IMR-90 (cell line): ENCODE measurements at places on chromosomes 3 and 15.

DNA sequence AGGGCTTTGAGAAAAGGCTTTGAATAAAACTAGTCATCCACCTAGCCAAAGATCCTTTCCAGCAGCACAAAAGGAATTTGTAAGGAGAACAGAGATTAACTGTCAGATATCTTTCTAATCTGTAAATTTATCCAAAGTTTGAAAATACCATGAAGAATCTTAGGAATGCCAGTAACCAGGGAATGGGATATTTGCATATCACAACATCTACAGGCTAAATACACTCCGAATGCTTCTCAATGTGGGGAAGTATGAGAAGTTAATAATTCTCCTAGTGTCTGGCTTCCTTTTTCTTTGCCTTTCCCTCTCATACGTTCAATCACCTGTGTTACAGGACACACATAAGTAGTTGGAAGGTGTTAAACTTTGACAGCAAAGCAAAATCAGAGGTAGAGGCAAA lies 7.8 kb downstream of the ANAPC13 start:
- DNase-seq = no peak

- no peak for DNase-seq
These were observed 243.3 kb upstream of the TBL1XR1 start for GRCh38 chr3:177440456-177441104.

GRCh38 chr15:78360367-78360801 lies 20.2 kb downstream of the CRABP1 start:
- no peak for DNase-seq

GRCh38 chr3:122343654-122344053 lies 18.6 kb downstream of the CSTA start:
- peak; percentile 19 for DNase-seq

- DNase-seq = no peak
These were observed 41.1 kb downstream of the LARP6 start for GRCh38 chr15:70812827-70813364.

GRCh38 chr15:43518197-43518761 lies 871 bp downstream of the MAP1A start:
- peak; percentile 63 for DNase-seq

GRCh38 chr3:195267096-195267495 lies 3.9 kb downstream of the XXYLT1 start:
- DNase-seq = no peak

- DNase-seq = no peak
These were observed 100.2 kb downstream of the IQSEC1 start for GRCh38 chr3:12972781-12973702.

DNA sequence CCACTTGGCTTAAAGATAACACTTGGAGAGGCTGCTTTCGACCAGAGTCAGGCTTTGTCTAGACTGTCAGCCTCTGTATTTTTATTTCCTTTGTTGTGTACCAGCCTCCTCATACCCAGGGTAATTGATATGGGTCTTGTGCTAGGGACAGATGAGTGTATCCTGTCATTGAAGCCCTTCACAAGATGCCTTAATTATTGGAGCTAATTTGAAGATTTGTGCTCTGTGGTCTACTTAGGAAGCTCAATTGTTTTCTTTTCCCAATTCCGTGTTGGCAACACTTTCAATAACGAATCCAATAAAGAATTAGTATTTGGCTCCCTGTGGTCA lies 60.5 kb upstream of the DPH6 start:
- no peak for DNase-seq

GRCh38 chr3:140863580-140864009 lies 78.0 kb upstream of the SLC25A36 start:
- DNase-seq = peak; percentile 39

DNA sequence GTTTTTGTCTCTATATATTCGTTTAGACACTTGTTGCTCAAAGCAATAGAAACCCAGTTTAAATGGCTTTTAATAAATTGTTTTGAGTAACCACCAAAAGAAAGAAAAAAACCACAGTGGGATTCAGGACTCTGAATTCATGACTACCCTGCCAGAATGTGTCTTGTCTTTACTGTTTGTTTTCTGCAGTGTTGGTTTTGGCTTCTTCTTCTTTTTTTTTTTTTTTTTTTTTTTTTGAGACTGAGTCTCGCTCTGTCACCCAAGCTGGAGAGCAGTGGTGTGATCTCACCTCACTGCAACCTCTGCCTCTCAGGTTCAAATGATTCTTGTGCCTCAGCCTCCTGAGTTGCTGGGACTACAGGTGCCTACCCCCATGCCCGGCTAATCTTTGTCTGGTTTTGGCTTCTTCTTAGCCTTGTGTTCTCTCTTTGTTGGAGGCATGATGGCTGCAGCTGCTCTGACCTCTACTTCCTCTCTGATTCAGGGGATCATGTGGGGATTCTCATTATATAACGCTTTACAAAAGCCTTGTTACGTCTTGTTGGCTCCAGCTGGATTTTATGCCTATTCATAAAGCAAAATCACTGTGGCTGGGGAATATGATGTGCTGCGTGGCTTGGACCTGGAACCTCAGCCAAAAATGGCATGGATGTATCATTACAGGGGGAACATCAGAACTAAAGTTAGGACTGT lies 54.0 kb downstream of the PLS1 start:
- no peak for DNase-seq

- DNase-seq = no peak
These were observed 7.0 kb downstream of the TLR9 start for GRCh38 chr3:52218454-52218853.

DNA sequence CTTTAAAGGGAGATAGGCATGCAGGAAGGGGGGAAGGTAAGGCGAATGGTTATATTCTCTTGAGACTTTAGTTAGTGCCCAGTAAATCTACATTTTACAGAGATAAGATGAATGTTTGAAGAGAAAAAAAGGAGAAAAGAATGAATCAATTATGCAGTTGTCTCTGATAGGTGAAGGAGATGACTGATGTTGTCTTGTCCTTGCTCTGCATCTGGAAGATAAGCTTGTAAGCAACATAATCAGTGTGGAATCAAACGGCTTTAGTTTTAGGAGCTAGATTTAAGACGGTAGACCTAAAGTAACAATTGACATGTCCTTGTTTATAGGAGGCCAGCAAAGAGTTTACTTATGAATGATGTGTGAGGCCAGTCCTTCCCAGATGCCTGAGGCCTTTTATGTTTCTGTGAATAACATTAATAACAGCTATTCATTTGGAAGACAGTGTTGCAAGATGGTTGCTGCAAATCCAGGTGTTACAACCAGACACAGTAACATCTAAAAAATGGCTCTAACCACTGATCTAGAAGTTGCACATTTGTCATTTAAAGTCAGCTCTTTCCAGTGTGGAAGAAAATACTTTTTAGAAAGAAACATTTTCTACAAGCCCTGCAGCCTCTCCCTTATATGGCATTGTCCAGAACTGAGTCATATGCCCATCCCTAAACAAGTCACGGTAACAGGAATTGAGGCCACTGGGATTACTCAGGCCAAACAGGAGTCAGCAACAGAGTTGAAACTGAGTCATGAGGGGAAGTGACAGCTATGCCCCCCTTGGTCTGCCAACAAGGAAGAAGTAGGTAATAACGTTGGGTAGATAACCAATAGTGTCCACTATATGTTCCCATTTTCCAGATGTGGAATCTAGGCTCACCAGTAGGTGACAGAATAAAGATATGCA lies 77.5 kb upstream of the FBN1 start:
- DNase-seq = peak; percentile 94

DNA sequence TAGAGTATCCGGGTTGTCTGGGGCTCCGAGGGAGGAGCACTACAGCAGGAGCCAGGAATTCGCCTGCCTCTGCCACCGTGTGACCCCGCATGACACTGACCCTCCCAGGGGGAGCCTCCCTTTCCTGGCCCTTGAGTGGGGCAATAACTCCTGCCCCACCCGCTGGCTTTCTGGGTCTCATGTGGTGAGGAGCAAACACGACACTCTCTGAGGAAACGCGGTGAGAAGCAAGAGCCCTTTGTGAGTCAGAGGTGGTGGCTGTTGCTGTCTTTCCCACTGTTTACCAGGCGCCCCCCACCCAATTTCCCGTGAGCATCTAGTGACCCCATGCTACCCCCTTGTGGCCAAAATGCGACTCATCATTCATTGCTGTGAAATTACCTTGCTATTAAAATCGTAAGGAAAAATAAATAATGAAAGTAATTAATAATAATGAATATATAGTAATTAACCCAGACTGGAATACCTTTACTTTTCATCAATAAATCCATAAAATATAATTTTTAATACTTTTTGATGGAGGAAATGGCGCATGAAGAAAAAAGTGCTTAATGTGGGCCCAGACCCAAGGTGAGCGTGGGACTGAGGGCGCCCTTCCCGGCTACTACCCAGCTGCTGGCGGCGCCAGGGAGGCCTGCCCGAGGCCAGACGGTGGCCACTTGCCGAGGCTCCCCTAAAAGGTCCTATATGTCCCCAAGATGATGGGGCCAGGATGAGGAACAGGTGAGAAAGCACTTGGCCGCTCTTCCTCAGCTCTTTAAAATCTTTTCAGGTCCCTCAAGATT lies 29.3 kb downstream of the CCNL1 start:
- DNase-seq = peak; percentile 64

DNA sequence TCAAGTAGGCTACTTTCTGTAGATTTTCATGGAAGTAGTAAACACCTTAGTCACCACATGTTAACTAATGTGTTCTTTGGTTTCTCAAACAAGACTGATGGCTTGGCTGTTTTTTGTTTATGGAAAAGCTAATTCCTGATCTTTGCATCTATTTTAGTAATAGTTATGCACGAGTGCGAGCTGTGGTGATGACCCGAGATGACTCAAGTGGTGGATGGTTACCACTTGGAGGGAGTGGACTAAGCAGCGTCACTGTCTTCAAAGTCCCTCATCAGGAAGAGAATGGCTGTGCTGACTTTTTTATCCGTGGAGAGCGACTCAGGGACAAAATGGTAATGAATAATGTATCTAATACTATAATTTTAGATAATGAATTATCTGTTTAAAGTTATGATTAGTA lies 46.6 kb downstream of the SPRED1 start:
- peak; percentile 84 for DNase-seq

- no peak for DNase-seq
These were observed 188.3 kb downstream of the TJP1 start for GRCh38 chr15:29633971-29634370.

DNA sequence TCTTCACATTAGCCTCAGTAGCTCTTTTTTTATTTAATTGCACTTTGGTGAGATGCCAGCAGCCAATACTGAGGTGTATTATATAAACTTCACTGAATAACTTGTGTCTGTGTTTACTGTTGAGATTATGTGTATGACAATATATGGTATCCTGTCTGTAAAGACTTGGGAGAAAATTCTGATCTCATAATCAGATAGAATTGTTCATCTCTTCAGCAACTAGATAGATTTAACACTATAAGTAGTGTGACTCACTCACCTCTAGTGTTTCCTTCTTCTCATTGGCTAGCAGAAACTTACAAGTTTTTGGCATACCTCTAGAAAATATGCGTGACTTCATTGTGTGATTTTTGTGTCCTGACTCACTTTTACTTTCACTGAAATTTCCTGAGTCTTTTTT lies 67.6 kb upstream of the TGFBR2 start:
- peak; percentile 94 for DNase-seq

GRCh38 chr15:52728899-52729298 lies 49.7 kb upstream of the ATOSA start:
- DNase-seq = peak; percentile 42

DNA sequence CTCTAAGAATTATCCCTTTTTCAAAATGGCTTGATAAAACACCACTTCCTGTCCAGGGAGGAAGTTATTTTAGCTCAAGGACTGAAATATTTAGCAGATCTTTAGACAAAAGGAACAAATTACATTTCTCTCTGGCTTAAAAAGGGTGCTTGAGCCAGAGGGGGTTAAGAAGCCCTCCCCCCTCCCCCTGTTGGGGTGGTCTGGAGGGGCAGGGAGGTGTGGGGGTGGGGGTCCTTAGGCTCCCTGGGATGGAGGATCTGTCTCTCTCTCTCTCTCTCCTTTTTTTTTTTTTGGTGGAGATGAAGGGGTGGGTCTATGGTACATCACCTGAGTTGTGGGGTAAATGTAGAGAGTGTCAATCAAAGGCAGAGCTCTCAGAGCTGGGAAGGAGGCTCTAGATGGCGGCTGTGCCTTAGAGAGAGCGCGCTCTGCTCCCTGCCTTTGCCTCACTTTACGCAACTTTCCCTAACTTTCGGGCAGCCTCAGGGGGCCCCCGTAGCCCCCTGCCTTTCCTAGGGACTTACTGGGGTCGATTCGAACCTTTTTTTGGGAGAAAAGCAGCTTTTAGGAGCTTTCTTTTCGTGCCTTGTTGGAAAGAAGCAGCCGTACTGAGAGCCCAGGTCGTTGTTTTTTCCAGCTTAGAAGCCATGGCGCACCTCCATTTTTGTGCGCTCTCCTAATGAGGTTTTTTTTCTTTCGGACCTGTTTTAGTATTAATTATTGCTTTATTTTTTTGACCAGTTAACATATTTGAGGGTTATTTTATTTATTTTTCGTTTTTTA lies at the start of gene CHD2:
TSS of gene CHD2 (plus strand) at position 377 of the 783 bp plus-strand sequence. CDS start 914 bp downstream, outside the sequence.
- peak; percentile 89 for DNase-seq
